ENCODE measurements at places on chromosomes 2 and 18.

DNA sequence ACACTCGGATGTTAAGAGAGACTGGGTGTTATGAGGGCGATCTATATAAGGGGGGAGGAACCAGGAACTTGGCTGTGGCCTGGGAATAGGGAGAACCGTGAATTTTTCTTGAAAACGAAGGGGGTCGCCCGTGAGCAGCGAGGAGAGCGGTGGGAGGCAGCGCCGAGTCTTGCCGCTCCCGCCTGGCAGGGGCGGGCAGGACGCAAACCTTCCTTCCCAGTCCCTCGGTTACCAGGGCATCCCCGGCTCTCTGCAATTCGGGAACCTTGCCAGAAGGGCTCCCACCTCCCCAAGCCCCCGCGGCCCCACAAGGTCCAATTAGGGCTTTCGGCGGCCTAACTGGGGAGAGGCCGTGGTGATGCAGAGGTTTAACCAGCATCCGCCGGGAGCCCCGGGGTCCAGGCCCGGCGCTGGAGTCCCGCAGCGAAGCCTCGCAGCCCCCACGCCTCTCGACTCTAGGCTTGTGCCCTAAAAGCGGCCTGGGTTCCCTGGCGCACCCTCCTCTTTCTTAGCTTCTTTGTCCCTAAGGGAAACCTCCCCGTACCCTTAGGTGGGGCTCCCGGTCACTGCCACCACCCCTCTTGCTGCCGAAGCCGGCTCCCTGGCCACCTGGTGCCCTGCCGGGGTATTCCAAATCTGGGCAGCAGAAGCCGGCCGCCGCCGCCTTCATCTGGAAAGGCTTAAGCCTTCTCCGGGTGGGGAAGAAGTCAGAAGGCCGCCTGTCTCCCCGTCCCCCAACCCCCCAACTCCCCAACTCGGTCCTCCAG, 680 bp upstream of the FHOD3 start:
- DNase-seq, result no peak

DNA sequence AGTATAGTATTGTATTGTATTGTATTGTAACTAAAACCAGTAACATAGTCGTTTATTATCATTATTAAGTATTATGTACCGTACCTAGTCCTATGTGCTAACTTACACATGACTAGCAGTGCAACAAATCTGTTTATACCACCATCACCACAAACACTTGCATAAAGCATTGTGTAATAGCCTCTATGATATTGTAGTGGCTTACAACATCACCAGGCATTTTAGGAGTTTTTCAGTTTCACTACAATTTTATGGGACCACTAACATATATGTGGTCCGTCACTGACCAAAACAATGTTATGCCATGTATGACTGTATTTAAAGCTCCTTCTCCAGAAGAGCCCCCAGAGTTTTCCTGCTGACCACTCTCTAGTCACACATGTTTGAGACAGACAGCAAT, 306.2 kb downstream of the SETBP1 start:
- DNase-seq, result no peak

DNA sequence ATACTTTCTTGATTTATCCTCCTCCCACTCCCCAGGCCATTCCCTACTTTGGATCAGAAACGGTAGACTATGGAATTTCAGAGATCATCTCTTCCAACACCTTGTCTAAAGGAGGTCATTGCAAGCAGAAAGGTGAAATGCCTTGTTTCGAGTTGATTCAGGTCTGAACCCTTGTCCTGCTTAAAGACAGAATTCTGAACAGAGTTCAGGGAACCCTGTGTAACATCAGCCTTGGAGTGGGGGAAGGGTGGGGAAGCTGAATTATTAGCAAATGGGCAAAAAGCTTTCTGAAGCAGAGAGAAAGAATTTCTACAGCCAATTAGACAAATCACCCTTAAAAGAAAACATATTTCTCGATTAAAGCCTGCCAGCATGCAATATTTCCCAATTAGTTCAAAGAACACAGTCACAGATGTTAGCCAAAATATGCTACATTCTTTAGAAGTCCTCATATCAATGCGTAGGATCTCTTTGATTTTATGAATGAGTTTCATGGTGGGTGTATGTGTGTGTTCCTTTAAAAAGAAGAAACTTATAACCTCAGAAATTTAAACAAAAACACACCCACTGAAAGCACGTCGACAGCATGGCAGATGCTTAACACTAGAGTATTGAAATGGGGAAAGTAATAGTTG, 353.1 kb downstream of the RND3 start:
- DNase-seq, result no peak

- no peak for DNase-seq
These were observed 175.7 kb upstream of the HAAO start for GRCh38 chr2:42967959-42968674.

DNA sequence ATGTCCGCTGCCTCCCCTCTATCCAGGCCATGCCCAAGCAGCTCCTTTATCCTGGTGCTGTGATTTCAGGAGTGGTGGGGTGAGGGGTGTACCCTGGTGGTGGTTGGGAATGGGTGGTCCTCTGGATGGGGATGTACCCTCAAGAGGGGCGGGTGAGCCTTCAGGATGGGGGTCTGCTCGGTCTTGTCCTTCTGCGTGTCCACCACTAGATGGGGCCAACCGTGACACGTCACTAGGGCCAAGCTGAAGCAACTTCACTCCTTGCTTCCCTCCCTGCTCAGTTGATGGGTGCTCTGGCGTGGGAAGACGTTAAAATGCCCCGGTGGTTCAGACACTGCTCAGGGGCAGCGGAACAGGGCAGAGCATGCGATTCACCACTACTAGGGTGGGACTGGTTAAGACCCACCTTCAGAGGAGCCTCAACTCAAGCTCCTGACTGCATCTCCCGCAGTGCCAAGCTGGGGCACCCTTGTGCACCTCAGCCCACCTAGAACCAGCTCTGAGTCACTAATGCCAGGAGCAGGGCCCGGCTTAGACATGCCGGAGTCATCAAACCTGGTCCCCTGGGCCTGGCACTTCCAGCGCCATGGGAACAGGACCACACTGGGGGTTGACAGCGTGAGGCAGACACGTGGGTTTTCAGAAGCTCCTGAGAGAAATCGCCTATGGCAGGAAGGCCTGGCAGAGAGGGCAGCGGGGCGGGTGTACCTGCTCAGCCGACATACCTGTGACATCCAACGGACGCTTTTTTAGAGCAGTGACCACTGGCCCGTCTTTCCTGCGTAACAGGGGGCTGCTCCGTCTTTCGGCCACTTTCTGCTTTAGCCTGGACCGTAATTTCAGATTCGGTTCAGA, 256.7 kb downstream of the HDAC4 start:
- DNase-seq, result no peak

DNA sequence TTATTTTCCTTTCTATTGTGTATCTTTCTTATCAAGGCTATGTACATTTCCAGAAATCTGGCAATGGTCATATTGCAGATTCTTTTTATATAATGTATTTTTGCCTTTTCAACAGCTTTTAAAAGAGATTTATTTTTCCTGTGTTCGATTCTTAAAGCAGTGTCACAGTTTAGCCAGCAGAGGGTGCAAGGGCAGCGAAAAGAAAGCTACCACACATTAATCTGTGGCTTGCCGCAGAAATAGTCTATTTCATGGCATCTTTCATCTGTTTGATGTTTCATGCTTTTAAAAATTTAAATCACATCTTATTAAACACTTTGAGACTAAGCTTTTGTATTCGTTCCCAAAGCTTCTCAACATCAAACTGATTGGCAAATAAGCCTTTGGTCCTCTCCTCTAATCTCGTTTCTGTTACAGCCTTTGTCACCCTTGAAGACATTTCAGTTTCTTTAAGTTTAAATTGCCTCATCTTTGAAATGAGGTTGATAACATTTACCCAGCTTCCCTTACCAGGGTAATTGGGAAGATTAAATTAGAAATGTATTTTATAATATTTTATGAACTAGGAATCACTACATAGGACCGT, 73.3 kb downstream of the PIK3C3 start:
- DNase-seq, result no peak

DNA sequence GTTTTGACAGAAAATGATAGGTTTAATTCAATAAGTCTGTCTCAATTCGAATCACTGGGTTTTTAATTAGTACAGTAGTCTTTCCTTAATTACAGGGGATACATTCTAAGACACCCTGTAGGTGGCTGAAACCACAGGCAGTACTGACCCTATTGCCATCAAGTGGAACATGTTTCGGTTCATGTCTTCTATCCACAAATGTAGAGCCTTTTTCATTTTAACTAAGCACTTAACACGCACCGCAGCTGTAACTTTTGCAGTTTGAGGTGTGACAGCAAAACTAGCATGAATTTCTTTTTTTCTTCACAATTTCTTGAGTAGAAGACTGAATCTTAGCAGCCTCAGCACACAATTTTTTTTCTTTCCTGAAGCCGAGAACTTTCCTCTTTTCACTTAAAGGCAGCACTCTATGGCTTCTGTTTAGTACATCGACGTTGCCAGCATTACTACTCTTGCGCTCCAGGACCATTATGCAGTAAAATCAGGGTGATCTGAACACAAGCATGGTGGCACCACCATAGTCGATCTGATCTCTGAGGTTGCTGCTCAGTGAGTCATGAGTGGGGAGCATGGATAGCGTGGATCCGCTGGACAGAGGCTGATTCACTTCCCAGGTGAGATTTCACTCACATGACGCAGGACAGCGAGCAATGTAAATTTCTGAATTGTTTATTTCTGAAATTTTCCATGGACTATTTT, 805.1 kb downstream of the RNF144A start:
- DNase-seq, result no peak

DNA sequence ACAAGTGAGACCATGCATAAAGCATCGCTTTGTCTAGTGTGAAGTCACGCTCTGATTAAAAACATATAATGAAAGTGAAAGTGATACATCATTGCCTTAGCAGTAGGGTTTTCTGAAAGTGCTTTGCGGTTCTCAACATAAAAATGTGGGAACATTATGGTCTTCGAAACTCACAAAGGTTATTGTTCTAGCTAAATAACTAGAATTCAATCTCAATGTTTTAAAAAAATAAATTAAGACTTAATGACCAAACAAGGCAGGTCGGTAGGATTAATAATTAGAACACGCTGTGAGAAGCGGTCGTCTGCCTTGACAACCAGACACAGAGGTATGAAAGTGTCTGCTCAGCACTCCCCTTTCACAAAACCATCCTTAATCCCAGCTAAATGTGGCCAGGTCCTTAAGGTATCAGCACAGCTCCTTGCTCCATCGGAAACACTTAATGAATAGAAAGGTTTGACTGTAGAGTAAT, 42.2 kb downstream of the KLHL14 start:
- no peak for DNase-seq

GRCh38 chr2:159450180-159450579, 163.7 kb upstream of the WDSUB1 start:
- no peak for DNase-seq

DNA sequence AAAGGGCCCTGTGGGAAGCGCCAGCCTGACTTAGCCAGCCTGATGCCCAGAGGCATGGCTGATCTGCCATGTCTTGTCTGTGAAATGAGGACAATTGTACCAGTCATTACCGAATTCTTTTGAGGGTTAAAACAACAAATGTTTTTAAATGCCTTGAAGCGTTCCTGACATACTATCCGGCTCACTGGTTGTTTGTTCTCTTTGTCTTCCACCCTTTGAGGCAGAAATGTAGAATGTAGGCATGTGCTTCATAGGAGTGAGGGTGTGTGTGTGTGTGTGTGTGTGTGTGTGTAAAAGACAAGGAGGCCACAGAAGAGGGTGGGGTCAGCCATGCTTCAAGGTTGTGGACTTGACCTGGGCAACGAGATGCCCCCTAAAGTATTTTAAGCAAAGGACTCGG, 35.5 kb downstream of the TGFBRAP1 start:
- DNase-seq, result no peak

- no peak for DNase-seq
These were observed 124.2 kb upstream of the EPAS1 start for GRCh38 chr2:46173030-46173429.

DNA sequence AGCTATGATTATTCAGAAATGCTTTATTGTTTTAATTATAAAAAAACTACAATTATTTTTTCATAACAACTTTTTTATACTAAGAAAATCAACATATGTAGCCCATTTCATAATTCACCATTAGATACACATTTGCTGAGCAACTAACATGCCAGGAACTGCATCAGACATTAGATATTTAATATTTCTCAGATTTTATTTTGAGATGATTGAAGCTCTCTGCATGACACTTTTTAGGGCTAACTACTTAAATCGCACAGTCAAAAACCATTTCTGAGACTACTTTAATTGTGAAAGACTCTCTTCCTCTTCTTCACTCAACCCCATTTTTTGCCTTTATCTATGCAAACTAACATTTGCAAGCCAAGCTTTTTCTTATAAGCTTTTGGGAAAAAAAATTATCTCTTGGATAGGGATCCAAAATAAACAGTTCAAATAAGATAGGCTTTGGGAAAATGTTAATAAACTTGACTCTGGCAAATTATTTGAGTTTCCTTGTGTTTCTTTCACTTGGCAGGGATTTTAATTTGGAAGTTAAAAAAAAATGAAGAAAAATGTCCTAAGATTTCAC, 9.1 kb upstream of the COL3A1 start:
- no peak for DNase-seq

GRCh38 chr2:82993609-82994008, 1465.5 kb downstream of the SUCLG1 start:
- DNase-seq, result no peak

DNA sequence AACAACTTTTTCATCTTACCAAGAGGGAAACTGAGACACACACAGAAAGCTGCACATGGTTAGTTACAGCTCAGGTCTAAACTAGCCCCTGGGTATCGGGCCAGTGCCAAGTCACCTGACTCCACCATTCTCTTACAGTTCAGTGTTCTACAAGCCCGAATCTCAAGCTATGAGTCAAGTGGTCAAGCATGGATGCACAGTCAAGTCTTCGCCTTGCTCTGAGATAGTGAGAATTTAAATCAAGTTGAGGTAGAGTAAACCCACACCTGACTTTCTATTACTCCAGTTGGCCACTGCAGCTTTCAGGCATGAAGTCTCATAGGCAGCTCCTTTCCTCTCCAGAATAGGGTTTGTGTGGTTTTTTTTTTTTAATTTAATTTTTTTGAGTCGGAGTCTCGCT, 34.5 kb upstream of the ARL5A start:
- no peak for DNase-seq

DNA sequence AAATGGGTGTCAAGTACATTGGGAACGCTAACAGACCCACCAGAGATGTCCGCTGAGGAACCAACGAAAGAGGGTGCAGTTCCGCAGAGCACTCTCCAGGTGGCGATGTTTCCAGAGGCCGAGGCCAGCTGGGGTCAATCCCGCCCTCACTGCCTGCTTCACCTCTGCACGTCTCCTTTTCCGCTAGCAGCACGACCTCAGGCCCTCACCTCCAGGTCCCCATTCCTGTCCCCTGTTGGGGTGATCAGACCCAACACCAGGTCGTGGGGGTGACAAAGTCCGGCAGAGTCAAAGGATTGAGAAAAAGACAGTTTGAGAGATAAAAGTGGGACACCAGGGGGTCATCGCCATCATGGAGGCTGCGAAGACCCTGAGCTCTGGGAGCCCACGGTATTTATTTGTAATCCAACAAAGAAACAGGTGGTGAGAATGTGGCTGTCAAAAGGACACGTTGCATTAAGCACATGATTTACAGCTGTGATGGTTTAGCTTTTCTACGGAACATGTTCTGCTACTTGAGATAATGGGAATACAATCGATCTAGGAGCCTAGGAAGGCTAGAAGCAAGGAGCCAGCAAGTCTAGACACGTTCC, 27.3 kb downstream of the ZAP70 start:
- DNase-seq, result no peak
